GDM1 (cell line): ENCODE measurements at places on chromosomes 5 and 9.

DNA sequence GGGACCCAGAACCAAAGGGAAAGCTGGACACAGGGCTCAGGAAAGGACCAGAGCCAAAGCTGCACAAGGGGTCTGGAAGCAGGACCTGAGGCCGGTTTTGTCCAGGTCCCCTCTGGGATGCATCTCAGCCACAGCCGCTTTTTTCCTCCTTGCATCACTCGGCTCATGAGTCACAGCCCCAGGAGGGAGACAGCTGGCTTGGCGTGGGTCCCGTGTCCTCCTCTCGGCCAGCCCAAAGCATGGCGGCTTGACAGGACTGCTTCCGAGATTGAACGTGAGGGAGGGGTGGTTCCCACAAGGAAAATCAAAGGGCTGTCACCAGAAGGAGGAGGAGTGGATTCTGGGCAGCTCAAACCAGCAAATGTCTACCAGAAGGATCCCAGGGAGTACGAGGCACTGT is 56.7 kb upstream of the CPLX2 start:
- no peak for DNase-seq

DNA sequence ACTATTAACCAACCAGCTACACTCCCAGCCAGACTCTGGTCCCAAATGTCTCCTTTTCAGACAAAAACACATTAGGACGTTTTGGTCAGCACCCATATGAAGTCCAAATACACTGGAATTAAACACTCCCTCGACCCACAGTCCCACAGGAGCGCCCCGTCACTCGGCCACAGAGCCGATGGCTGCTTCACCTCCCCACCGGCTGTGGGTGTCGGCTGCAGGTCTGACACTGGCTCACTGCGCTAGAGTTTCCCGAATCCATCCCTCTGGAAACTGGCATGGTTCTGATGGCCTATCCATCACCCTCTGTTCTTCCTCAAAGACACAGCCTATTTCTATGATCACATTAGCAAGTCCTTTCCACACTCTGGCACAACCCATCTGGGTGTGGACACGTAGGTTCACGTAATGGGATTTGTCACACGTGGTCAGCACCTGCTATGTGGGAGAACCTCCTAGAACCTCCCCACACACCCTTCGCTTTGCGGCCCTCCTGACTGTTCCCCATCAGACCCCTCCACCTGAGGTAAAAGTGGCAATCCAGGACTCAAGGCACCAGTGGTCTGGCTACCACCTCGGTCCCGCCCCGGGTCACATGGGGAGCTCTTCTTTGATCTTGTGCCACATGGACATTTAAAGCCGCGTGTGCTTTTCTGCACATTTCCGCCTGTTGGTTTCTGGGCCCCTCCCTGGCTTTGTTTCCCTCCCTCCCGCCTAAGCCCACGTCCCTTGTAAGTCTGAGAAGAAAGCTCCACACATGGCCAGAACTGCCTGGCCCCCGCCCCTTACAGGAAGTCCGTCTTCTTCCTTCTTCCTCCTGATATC is 131.1 kb upstream of the PHYKPL start:
- no peak for DNase-seq

- no peak for DNase-seq
Observed at GRCh38 chr9:33101104-33101951, 24.9 kb upstream of the SMU1 start.

GRCh38 chr5:143800715-143801114 is 11.2 kb upstream of the HMHB1 start:
- no peak for DNase-seq

DNA sequence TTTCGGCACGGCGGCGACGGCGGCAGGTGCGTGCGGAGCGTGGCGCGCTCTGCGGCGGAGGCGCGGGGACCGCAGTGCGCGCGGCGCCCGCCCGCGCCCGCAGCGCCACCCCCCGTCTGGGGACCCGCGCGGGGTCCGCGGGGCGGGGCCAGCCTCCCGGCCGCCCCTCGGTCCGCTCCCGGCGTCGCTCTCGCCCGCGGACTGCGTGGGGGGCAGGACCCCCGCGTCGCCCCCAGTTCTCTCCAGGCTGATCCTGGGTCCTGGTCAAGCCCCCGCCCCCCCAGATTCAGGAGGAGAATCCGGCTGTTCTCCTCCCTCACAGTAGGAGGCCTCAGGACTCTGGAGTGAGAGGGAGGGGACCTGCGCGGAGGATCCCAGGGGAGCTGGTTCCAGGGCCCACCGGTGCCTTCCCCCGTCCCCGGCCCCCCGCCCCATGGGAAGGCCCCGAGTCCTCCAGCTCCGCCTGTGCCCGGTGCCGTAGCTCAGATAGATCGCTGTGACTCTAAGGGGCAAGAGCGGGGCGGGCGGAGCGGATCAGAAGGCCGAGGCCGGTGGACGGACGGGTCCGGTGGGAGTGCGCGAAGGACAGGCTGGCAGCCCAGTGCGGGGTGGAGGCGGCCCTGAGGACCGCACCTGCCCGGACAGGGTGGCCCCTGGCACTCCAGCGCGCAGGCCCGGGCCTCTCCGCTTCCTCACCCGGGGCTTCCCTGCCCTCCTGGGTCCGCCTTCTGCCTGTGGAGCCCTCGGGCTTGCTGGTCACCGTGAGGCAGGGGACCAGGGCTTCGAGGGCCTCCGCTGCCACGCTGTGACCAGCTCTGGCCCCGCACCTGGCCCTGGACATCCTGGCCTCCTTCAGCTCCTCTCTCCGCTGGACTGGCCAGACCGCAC is at the start of gene RNF208:
Gene RNF208, minus strand, starts transcription at position 51 of the 888 bp plus-strand sequence. CDS start 1,028 bp downstream, outside the sequence.
- DNase-seq = no peak

DNA sequence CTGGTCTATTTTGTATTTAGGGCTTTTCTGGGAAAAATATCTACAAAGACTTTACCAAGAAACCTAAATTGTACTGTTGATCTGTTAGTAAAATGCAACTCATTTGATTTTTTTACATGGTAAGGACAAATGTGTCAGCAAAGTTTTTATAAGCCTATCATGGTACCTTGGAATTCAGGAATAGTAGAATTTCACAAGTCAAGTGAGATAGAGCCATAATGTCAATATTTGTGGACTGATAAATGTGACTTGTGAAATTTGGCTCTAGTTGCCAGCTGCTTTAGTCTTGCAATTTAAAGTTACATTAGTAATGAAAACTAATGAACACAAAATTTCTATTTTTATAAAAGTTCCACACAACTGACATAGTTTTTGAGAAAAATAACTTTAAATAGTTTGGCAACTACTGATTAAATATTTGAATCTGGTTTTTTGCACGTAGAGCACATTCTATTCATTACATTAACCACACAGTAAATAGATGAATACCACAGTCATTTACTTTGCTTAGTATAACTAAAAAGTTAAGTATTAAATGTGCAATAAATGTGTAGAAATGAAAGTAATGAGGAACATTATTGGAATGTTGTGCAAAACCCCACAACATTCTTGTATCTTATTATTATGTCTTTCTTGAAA is 41.2 kb upstream of the RIOK2 start:
- DNase-seq = no peak

DNA sequence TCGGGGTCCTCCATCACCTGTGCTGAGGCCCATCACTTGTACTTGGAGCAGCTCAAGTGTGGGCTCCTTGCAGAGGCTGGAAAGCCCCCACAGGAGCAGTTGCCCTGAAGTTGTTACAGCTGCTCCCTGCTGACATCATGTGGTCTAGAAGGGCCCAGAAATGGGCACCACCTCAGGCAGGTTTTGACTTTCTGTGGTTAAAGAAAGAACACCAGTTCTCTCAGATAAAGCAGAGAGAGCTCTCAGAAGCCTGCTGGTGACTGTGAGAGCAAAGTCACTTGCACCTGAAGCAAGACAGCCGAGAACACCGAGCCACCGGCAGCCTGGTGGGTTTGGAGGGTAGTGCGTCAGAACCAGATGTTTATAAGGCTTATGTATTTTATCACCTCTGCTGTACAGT is 70.4 kb downstream of the MVB12B start:
- no peak for DNase-seq

GRCh38 chr5:150014456-150014855 is 13.9 kb downstream of the HMGXB3 start:
- no peak for DNase-seq

DNA sequence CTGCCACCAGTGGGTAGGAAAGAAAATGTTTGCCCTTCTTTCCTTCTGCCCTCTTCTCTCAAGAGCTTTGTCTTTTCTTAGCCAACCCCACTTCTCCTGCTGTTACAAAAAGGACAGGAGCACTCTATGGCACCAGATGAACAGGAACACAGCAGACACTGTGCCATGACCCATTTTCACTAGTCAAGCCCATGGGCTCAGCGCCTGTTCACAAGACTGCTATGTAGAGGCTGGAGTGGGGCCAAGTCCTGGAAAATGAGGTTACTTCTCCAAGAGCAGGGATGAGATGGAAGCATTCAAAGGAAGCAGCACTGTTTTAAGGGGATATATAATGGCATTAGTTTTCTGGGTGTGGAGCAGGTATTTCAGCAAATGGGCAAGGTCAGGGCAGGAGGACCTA is 46.8 kb upstream of the GRAMD2B start:
- no peak for DNase-seq

- no peak for DNase-seq
Observed at GRCh38 chr5:59327191-59327980, 566.1 kb downstream of the PDE4D start.

DNA sequence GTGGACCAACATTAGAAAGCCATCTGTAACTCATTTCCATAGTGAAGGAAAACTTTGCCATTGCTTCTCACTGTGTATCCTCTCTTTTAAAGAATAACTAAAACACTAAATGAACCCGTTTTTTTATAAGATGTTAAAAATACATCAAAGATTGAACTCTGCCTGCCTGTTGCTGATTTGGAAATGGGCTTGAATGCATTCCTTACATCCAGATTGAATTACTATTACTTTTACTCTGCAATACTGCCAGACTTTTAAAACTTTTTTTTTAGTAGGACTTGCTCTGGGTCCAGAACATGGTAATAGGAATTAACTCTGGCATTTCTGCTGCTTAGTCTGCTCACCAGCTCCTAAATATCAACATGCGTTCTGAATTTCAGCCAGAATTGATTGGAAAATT is 176.8 kb upstream of the PAPPA start:
- no peak for DNase-seq

- DNase-seq = no peak
Observed at GRCh38 chr9:90025816-90026215, 421.0 kb downstream of the GADD45G start.

DNA sequence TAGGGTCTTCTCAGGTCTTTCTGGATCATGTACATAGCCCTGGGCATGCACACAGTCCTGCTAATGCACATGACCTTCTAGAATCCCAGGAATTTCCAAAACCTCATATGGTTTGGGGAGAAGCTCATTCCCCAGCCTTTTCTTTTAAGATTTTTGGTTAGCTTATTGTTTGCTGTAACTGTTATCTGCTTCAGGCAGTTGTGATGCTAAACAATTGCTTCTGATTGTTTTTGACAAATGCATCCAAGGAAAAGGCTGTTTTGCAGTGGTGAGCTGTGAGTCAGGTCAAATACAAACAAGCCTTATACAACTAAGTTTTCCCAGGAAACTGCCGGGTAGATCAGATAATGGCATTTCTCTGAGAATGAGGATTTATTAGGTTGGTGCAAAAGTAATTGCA is 32.7 kb downstream of the SMC5 start:
- DNase-seq = no peak

DNA sequence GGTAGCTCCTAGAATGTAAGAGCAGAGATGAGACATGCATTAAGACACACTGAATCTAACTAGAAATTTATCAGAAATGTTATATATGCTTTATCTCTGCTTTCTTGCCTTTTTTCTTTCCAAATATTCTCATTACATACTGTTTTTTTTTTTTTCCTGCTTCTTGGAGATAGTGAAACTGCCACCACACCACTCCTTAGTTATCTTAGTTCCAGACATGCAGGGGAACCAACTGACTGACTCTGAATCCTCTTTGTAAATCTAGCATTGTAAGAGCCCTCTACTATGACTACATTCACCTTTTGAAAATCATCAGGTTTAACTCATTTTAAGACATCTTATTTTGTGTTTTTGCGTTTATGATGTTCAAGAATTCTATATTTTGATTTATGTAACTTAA is 181.3 kb upstream of the ST8SIA4 start:
- DNase-seq = no peak

- no peak for DNase-seq
Observed at GRCh38 chr9:89436963-89437625, 60.8 kb downstream of the SEMA4D start.

DNA sequence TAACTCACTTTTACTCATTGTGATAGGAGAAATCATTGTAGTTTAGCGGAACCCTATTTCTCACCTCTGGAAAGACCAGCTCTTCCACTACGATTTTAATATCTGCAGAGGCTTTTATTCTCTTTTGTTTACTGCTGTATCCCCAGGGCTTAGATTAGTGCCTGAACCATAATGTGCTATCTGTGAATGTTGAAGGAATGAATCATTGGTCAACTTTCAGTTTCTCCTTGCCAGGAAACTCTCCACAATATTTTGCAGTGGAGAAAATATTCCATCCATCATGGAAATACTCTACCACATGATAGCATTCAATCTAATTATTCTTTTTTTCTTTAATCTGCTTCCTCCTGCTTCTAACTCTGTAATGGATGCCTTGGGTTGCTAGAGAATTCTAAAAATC is 263.5 kb upstream of the PTPRD start:
- DNase-seq = no peak

- DNase-seq = no peak
Observed at GRCh38 chr5:3853362-3853761, 257.7 kb downstream of the IRX1 start.

GRCh38 chr9:16575986-16576245 is 294.6 kb downstream of the BNC2 start:
- no peak for DNase-seq
